ENCODE measurements at places on chromosomes 12 and 14.

DNA sequence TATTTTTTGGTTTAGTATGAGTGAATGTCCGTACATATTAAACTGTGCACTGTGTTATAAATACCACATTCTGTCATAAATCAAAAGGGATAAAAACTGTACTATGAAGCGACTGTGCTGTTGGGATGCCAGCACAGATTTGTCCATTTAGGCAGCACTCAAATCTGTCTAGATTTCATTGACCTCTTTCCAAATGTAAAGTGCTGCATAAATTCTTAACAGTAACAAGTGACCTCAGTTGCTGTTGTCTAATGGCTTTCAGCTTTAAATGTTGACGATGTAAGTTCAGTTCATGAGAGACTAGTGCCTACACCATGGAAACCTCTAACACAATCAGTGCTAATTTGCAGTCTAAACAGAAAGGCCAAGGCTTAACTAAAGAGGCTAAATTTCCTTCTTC lies 531.4 kb upstream of the LMO3 start:
- no peak for DNase-seq

GRCh38 chr14:61923348-61923747 lies 161.1 kb downstream of the SNAPC1 start:
- no peak for DNase-seq

DNA sequence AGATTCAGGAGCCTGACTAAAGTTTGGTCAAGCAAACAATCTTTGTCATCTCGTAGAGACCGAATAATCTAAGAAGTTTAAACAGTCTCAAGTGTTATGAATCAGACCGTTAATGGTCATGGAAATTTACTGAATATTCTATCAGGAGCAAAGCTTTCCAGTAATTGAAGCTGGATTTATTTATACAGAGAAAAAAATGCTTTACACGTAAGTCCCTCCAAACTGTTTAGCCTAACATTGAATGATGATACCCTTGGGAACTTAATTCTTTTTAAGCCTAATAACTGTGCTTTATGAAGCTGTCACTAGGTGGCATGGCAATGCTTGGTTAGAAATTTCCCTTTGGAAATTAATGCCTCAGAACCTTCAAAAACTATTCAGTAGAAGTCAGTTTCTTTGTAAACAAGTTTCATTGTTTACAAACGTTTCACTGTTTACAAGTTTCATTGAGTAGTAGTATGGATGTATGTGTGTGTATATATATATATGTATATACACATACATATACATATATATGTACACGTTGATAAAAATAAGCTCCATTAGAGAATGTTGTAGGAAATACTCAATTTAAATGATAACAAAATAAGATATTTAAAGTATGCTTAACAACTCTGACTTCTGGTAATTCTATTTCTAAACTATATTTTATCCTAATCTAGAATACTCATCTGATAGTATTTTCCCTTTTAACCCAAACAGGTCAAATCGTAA lies 32.1 kb downstream of the DEPDC4 start:
- DNase-seq = no peak

GRCh38 chr12:130371296-130371695 lies 33.6 kb downstream of the PIWIL1 start:
- no peak for DNase-seq

DNA sequence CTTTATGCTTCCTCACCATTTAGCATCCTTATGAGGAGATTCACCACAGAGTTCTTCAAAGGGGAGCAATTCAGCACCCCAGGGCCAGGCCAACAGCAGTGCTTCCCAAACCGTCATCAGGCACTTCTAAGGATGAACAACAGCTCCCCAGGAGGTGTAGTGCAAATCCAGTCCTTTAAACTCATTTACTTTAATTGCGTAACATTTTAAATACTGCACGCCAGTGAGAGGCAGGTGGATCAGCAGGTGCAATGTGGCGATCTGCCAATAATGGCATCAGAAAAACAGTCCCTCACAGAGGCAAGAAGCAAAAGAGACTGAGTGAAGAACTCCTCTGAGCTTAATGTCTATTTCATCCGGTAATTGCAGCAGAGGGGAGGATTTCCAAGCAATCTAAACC lies 770.9 kb upstream of the FOXG1 start:
- DNase-seq = no peak

DNA sequence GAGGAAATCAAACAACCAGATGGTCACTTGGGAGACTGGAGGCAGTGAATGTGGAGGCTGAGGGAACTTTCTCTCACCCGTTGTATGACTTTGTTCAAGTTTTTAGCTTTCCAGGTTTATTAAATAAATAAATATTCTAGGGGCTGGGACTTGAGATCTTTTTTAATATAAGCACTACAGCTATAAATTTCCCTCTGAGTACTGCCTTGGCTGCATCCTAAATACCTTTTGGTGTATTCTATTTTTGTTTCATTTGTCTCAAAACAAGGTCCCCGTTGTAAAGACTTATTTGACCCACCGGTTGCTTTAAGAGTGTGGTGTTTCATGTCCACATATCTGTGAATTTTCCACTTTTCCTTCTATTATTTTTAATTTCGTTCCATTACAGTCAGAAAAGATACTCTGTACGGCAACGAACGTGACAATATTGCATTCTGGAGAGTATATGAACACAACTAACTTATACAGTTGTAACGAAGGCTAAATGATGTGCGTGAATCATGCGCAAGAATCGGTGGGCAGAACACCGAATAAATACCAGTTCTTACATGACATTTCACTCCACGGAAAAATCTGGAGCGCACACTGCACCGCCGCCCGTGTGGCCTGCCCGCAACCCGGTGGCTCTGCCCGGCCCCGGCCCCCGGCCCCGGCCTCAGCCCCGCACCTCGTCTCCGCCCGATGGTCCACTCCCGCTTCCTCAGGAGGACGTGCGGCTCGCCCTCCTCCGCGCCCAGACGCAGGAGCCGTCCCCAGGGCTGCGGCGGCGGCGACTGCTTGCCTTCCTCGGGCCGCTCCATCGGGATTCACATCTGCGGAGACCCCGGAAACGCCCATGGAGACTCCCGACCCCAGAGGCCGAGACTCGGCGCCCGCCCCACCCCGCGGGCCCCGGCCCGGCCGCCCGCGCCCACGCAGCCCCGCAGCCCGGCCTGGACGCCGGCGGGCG lies 602 bp downstream of the CHFR start:
- no peak for DNase-seq

DNA sequence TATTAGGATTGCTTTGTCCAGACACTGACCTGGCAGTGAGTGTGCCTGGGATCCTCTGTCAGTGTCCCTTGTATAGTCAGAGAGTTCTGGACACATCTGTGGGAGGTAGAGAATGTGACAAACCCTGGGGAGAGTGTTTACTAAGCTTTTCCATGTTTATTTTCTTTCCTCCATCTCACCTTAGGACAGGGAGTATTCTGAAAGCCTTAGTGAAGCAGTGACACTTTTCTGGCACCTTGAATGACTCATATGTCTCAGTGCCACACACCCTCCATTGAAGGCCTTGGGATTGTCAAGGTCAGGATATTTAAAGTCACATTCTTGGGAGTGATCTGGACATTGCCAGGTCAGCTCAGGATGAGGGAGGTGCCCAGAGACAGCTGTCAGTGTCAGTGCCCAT lies 34.9 kb upstream of the CTDSP2 start:
- no peak for DNase-seq

DNA sequence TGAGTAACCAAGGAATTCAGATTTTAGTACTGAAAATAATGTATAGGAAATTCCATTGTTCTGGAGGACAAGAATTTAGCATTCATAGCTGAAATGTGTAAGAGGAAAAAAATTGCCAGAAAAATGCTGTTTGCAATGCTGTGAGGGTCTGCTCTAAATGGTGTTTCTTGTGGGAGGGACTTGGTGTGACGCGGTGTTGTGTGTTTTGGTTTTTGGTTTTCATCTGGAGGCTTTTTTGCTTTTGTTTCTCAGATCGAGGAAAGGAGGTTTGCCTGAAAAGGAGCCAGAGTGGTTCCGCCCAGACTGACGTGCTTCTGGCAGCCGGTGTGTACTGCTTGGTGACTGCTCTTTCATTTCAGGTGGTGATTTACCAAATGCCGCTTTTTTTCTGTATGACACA lies 211.8 kb upstream of the HMGA2 start:
- DNase-seq = no peak

- DNase-seq = no peak
Measured at GRCh38 chr12:108099778-108100489, 29.2 kb upstream of the WSCD2 start.
